ENCODE measurements at places on chromosomes 7 and 10. TPM values are rescaled to one million over a fixed set of nuclear protein-coding genes. Genes with fewer than 3 reads are reported as not detected.

DNA sequence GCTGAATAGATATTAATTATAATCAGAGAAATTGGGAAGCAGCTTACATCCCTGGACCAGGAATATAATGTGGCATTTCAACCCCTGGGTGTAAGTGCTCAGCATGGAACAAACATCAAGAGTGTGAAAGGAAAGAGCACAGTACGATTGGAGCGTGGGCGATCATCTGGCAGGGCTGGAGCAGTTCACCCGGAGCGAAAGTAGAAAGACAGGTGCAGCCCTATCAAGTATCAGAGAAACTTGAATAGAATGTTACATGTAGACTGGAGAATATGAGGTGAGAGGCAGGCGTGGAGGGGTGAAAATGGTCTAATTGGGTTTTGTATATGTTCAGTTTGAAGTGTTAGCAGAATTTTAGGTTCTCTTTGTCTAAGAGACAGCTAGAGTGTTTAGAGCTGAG lies 303.0 kb downstream of the MDFIC start:
- no peak for DNase-seq

DNA sequence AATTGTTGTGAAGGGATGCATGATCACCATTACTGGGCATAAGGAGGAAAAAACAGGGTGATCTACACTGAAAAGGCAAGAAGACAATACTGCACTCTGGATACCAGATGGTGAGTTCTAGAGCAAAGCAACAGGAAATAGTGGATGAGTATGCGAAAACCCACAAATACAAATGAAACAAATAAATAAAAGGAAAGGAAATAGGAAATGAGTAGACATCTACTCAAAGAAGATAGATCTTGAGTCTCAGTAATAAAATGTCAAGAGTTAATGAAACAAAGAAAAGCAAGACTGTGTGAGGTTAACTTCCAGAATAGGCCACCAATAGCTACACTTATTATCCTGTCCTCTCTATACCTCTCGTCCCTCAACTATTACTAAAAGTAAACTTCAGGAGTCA lies 11.7 kb downstream of the ORC5 start:
- no peak for DNase-seq

GJD4 gene
- total RNA-seq, result not detected

- DNase-seq, result peak; percentile 23
Measured at GRCh38 chr10:34780818-34781380, 34.2 kb downstream of the PARD3 start.

GRCh38 chr7:767580-767940 lies 40.5 kb upstream of the PRKAR1B start:
- DNase-seq, result no peak

KCNH2 gene
- 0.80 TPM for total RNA-seq

GRCh38 chr10:4645836-4646235 lies 180.2 kb upstream of the AKR1E2 start:
- no peak for DNase-seq

ZNF804B gene
- not detected for total RNA-seq

- DNase-seq, result no peak
Measured at GRCh38 chr10:70198696-70199466, 28.6 kb upstream of the SAR1A start.

PGAM2 gene
- total RNA-seq, result 0.39 TPM

WEE2 gene
- not detected for total RNA-seq

- DNase-seq, result no peak
Measured at GRCh38 chr10:3566627-3567026, 218.4 kb downstream of the KLF6 start.

DNA sequence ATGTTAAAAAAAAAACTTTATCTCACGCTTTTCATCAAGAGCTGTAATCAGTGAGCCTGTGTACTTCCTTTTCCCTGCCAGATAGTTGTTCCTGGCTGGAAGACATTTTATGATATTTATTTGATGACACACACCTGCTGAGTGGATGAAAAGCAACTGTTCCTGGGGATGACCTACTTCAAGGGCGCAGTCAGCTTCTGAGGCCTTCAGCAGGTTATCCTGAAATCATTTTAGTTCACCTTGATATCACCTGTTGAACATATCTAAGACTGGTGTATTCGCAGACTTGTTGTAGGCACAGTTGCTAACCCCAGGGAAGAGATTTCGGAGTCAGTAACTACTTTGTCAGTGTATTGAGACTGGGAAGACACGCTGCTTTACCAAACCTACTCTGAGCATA lies 234.5 kb upstream of the TCF7L2 start:
- no peak for DNase-seq

TMEM178B gene
- total RNA-seq, result 1.3 TPM

LIPJ gene
- not detected for total RNA-seq

CCDC146 gene
- total RNA-seq, result 0.34 TPM

DNA sequence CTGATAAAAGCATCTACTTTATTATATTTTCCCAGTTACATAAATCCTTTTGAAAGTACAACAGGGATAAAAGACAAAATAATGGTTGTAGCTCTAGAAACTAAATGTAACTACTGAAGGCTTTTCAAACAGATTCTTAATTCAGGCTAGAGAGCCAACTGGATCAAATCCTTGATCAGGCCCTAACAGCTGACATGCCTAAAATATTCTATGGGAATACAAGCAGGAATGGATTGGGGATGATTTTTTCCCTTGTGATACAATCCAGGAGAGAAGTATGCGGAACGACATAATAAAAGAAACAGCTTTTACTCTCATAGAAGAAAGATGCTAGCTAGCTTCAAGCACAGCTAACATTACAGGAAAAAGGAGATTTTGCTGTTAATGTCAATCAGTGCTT lies 49.0 kb downstream of the NT5C2 start:
- no peak for DNase-seq

CNTNAP2 gene
- total RNA-seq, result 6.2 TPM

CPN1 gene
- total RNA-seq, result not detected

GRCh38 chr7:81457852-81458522 lies 311.9 kb downstream of the HGF start:
- DNase-seq, result no peak

GRCh38 chr10:23325132-23325531 lies 19.5 kb downstream of the C10orf67 start:
- DNase-seq, result no peak

ADRA2A gene
- not detected for total RNA-seq

- no peak for DNase-seq
Measured at GRCh38 chr10:50592961-50593418, 30.8 kb downstream of the SGMS1 start.
